ENCODE measurements at places on chromosomes 7 and 10.

GRCh38 chr10:23110722-23111516 lies 15.5 kb downstream of the MSRB2 start:
- no peak for DNase-seq

GRCh38 chr7:101531726-101532357 lies 97.3 kb downstream of the MYL10 start:
- no peak for DNase-seq

- DNase-seq: no peak
Measured at GRCh38 chr10:76572021-76572420, 1065.6 kb downstream of the KCNMA1 start.

DNA sequence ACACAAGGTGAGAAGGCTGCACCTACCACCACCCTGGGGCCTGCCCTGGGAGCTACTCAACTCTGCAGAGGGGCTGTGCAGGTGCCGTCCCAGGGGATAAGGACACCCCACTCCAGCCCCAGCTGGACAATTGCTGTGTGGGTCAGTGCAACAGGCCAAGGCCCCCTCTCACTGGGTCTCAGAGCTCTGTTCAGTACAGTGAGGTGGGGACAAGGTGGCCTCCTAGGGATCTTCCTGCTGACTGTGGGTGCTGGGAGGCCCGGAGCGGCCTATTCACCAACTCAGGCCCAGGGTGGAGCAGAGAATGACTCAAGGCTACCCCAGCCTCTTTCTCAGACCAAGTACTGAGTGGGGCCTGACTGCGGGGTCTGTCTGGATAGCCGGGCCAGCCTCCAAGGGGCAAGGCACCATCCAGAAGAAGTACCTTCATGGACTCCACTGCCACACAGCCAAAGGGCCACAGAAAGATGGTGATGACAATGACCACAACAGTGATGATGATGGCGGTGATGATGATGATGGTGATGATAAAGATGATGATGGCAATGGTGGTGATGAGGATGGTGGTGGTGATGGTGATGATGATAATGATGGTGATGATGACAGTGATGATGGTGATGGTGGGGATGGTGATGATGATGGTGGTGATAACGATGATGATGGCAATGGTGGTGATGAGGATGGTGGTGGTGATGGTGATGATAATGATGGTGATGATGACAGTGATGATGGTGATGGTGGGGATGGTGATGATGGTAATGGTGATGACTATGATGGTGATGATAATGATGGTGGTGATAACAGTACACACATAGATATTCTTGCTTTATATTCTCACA lies 59.8 kb upstream of the DNAAF5 start:
- no peak for DNase-seq

GRCh38 chr10:24992512-24993133 lies 23.3 kb downstream of the ENKUR start:
- no peak for DNase-seq

GRCh38 chr10:73239908-73240307 lies 7.1 kb downstream of the DNAJC9 start:
- no peak for DNase-seq

- DNase-seq: no peak
Measured at GRCh38 chr10:22959292-22959691, 31.4 kb downstream of the ARMC3 start.

DNA sequence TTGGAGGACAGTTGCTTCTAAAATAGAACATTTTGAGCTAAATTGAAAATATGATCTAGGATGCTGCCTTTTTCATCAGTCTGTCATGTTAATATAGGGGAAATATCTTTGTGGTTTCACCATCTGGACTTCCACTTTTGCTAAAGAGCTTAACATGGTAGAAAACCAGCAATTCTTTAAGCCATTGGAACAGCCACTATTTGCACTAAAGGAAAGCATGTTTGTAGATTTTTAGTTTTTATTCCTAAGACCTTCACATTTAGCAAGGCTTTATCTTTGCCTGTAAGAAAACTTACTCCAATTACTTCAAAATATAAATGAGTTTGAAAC lies 291.0 kb downstream of the RNLS start:
- no peak for DNase-seq

DNA sequence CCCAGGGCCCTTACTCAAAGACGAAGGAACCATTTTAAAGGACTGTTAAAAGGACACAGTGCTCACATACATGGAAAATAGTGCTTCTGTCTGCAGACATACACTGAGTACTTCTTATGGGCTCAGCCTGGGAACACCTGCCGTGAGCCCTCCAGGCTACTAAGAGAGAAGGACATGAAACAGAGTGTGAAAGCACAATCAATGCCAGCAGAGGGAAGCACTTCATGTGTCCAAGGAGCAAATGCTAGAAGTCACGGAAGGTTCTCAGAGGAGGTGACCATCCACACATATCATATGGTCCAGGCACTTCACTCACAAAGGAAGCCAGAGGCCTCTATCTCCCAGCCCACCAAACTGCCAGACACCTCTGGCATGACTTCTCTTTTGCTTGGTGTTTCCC lies 15.5 kb downstream of the ELMO1 start:
- no peak for DNase-seq

DNA sequence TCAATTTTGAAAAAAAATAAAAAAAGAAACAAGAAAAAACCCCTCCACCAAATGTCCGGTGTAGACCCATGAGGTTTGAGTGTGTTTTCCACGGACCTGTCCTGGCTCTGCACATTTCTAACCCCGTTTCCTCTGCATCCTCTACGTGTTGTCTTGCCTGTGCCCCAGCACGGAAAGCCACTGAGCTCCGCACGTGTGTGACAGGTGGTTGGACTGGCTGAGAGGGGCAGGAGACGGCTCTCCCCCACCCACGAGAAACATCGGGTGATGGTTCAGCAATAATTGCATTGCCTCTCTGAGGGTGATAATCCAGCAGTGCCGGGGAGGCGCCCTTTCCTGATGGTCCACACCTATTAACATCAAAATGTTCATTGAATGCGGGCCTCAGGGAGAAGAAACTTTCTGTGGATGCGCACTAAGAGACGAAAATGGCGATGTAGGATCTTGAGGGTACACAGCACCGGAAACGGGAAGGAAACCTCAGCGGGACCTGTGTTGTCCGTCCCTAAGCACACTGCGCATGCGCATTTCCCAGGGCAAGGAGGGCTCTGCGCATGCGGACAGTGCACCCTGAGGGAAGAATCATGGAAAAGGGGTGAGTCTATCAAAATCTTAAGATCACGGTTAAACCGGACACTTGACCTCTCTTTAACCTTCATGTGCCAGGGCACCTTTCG lies 470.1 kb upstream of the ADARB2 start:
- no peak for DNase-seq

GRCh38 chr7:1404898-1405548 lies 54.2 kb downstream of the MICALL2 start:
- DNase-seq: no peak

DNA sequence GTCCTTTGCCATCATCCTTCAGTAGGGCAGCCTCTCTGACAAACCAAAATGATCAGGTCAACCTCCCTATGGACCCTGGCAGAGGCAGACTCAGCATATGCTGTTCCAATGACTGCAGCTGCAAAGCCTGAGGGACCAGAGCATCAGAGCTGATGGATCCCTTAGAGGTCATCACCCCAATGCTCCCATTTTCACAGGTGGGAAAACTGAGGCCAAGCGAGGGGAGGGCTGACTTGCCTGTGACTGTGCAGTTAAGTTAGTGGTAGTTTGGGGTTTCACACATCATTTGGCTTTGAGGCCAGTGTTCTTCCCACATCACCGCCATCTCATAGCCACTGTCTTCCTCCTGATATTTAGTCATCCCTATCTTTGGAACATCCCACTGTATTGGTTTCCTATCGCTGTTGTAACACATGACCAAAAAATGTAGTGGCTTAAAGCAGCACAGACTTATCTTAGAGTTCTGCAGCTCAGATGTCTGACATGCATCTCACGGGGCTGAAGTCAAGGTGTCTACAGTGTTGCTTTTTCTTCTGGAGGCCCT lies 69.3 kb upstream of the PDZD8 start:
- no peak for DNase-seq

GRCh38 chr7:39043531-39043930 lies 65.8 kb downstream of the POU6F2 start:
- DNase-seq: no peak

DNA sequence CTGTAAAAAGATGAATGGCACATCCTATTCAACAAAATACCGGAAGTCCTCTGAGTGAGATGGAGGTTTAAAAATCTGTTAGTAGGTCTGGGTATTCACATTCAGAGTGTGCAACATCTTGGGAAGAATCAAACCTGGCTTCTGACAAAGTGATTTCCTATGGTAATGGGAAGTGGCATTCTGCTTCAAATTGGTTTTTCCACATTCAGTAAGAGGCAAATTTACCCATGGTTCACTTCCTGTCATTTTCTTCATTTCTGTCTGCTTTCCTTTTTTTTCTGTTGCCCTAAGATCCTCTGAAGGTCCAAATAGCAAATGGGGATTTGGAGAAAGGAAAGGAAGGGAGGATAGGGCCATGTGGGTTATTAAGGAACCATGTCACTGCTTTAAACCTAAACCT lies 218.3 kb downstream of the DOCK4 start:
- DNase-seq: no peak

DNA sequence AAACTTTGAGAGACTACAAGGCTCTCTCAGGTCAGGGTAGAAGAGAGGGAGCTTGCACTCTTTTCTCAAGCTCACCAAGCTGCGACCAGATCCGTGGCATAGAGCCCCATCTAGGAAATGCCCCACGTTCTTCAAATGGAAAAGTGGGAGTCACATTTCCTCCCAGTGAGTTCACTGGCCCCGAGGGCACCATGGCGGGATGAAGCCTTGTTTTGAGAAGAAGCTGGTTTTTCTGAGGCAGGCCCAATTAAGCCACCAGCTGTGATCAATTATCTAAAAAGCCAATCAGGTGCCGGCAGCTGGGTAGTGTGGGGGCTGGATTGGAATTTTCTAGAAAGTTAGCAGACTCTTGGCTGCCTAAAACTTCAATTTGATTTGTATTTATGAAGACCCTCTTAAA lies 101.4 kb downstream of the ZNF365 start:
- no peak for DNase-seq

Data from AG10803 (cell line).